Calu3 (cell line): ENCODE measurements at places on chromosomes 13 and 19. TPM values are rescaled to one million over a fixed set of nuclear protein-coding genes. Genes with fewer than 3 reads are reported as not detected.

DNA sequence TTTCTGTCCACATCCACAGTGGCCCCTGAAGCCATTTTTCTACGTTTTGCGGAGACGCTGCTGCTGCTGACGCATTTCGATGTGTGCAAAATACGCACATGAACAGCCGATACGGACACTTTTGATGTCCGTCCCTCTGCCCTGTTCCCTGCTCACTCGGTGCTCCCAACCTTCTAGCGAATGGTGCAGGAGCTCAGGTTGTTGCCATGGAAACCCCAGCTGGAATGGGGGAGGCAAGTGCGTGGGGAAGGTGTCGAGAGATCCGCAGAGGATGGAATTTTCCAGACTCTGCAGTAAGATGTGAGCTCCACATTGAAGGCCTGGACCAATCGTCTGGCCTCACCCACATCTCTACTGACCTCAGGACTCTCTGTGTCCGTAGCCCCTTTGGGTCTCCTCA, 109.2 kb upstream of the USP29 start:
- no peak for DNase-seq

GRCh38 chr13:77139306-77139705, 112.3 kb upstream of the FBXL3 start:
- DNase-seq: no peak

DNA sequence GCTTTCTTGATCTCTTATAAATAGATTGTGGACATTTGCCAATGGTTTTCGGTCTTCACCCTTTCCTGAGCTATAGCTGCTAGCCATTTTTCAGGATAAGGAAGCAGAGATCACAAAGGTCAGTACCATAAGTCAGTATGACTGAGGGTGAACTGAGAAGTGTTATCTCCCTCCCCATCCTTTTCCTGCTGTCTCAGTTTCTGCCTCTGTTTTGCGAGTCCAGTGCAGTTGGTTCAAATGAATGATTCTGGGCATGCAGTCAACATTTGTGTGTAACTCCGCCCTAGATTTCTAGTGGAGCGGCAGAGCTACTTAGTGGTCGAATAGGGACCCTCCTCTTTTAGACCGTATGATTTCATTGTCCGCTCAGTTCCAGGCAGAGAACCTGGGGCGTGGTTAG, 460.8 kb upstream of the ARGLU1 start:
- DNase-seq: no peak

DNA sequence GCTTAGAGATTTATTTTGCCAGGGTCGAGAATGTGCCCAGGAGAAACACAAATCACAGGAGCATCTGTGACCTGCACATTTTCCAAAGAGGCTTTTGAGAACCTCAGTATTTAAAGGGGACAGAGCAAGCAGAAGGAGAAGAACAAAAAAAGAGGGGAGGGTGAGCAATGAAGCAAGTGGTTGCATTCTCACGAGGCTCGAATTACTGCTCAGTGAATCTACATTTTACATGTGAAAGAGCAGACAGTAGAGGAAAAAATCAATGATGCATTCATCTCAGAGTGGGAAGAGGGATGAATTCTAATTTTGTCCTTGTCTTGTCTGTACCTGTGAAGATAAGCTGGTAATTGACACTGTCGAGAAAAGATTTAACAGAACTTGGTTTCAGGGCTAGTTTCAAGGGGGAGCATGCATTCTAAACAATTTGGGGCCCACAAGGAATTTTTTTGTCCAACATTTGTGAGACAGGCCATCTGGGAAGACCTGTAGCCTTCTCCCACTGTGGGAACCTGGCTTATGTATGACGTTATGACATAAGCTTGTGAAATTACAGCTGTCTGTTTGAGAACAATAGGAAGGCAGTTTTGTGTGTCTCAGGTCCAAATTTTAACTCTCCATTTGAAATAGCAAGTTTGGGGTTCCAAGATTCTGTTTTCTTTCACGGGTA, 855.1 kb downstream of the SLITRK5 start:
- DNase-seq: no peak

DNA sequence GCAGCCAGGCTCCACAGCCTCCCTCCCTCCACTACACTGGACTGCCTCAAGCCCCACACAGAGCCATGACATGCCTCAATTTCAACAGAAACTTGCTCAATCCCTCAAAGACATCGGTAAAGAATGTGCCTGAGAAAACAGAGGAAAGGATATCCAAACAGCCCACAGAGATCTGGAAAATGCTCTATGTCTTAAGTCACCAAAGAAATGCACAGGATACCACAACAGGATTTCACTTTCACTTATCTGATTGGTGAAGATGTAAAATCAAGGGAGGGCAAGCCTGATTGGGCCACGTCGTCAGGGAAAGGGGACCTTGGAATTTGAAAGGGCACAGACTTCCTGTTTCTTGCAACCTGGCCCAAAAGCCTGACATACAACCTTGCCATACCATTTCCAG, 14.2 kb downstream of the CACNA1A start:
- no peak for DNase-seq

GRCh38 chr19:17468302-17469091, 1.8 kb upstream of the SLC27A1 start:
- no peak for DNase-seq

DNA sequence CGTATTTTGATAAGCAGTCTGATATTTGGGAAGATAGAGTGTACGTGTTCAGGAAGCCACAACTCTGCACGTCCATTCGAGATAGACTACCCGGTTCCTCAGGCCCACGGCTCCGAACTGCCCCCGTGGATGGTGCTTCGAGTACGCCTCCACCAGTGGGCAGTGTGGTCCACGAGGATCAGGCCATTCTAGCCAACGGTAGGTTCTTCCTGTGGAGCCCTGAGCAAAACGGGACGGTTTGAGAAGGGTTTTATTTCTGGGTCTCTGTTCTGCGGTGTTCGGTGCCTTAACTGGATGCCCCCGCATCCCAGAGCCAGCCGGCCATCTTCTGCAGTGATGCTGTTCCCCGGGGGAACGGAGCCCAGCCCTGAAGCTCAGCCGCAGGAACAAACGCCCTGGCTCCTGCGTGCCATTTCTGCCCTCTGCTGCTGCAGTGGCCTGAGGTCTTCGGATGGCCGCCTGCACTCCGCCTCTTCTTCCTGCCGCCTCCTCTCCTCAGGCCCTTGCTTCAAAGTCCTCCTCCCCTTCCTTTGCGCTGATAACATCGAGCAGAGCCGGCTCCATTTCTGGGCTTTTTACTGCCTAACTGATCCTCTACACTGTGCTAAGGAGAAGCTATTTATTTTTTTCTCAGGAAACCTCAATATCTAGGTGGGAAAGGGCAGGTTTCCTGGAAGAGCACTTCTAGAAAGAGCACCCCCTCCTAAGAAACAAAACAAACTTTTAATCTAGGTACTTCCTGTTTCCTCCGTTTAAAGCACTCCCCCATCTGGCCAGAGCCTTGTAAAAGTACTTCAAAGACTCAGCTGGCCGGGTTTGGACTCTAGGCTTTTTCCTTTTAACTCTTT, 36.2 kb upstream of the SLC46A3 start:
- no peak for DNase-seq

- peak; percentile 21 for DNase-seq
These were observed 387.1 kb upstream of the SGCG start for GRCh38 chr13:22793598-22794134.

Gene WTIP
- 5.3 and 6.9 TPM in 2 replicates for total RNA-seq
